SK-N-SH (cell line): ENCODE measurements at places on chromosomes 5 and 9.

GRCh38 chr9:16718952-16719351 is 151.5 kb downstream of the BNC2 start:
- no peak for DNase-seq

DNA sequence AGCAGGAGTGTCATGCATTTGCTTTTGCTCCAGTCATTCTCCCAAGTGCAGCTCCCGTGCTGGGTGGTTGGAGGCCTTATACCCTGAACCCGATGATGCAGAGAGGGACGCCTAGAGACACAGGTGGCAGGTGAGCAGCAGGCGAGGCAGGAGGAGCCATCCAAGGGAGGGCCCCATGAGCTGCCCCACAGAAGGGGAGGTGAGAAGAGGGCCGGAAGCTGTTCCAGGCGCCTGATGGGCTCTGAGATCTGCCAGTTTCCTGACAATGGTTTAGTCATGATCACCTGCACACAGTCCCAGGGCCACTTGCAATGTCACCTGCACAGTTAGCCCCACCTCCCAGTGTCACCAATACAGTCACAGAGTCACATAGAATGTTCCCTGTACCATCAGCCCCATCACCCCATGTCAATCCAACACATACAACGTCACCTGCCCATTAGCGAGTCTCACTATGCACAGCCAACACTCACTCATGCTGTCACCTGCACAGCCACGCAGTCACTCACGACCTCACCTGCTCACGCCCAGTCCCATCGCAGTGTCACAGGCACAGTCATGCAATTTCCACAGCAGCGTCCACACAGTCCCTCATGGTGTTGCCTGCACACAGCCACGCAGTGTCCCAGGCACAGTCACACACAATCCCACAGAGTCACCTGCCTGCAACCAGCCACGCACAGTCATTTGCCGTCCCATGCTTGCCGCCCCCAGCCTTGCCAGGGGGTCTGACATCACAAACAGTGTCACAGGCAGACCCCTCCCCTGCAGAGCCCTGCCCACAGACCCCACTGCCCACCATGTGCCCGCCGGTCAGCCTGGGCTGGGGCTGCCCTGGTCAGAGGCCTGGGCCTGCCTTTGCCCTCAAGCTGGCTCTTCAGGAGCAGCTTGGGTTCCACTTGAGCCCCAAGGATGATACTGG is 113.4 kb downstream of the LHX2 start:
- no peak for DNase-seq

DNA sequence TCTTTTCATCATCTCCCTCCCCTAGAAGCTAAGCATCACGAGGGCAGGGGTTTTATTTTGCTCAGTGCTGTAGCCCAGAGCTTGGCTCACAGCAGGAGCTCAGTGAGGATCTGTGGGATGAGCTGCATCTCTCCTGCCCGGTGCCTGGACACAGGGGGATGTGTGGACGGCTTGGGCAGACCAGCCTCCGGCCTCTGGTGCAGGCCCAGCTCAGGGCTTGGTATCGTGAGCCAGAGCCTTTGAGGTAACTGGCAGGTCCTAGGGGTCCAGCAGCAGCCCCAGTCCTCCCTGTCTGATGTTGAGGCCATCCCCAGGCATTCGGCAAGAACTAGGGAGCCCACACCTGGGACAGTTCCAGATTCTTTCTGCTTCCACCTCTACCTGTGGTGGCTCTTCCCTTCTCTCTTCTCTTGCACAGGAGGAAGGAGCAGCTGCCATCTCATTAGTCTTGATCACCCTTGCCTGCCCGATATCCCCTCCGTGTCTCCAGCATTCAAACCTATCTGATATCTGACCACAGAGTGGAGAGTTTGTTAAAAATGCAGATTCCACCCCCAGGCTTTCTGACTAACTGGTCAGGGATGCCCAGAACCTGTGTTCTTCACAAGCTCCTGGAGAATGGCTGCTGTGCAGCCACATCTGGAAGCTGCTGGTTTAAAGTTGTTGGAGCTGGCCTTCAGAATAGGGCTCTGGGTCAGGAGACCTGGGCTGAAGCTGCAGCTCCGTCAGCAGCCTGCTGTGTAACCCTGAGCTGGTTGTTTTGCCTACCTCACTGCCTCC is 7.9 kb upstream of the SLC6A7 start:
- DNase-seq = no peak

DNA sequence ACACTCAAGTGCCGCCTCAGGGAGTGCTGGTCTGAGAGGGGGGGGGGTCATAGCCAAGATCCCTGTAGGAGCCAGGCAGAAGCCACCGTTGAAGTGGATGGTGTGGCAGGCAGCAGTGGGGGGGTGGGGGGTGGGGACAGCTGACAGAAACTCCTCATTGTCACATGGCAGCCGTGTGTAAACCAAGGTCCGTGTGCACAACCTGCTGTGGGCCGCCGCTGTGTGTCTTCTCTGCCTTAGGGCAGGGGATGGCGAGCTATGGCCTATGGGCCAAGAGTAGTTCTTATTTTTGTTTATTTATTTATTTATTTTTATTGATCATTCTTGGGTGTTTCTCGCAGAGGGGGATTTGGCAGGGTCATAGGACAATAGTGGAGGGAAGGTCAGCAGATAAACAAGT is 13.4 kb downstream of the SQSTM1 start:
- no peak for DNase-seq

GRCh38 chr5:40869384-40869783 is 28.2 kb downstream of the CARD6 start:
- DNase-seq = no peak

GRCh38 chr9:89179895-89180734 is 1.5 kb upstream of the SHC3 start:
- DNase-seq = peak; percentile 88

GRCh38 chr5:170885809-170886208 is 24.0 kb downstream of the RANBP17 start:
- no peak for DNase-seq

- DNase-seq = peak; percentile 27
Observed at GRCh38 chr9:124449381-124450151, 685 bp upstream of the ADGRD2 start.

GRCh38 chr9:5608298-5609225 is 20.3 kb upstream of the RIC1 start:
- DNase-seq = no peak

- no peak for DNase-seq
Observed at GRCh38 chr5:10797261-10797660, 36.2 kb upstream of the DAP start.

- DNase-seq = no peak
Observed at GRCh38 chr5:159058716-159059636, 40.7 kb downstream of the EBF1 start.

- DNase-seq = peak; percentile 68
Observed at GRCh38 chr9:130537346-130538050, 41.9 kb upstream of the FUBP3 start.

DNA sequence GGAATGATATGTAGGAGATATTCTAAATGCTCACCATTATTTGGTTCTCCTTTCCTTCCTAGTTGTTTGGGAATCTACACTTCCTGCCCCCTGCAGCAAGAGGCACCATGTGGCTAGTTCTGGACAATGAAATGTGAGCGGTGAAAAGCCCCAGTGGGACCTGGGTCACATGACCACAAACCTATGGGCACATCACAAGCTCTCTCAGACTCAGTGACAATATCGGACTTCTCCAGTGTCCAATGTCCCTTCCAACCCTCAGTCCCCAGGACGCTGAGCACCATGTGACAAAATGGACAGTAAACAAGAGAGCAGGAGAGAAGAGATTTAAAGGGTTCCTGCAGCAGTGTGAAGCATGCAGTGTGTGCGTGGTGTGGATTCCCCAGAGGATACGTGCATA is 44.6 kb upstream of the FOXE1 start:
- DNase-seq = no peak

- no peak for DNase-seq
Observed at GRCh38 chr9:19372567-19372966, 7.5 kb downstream of the RPS6 start.

DNA sequence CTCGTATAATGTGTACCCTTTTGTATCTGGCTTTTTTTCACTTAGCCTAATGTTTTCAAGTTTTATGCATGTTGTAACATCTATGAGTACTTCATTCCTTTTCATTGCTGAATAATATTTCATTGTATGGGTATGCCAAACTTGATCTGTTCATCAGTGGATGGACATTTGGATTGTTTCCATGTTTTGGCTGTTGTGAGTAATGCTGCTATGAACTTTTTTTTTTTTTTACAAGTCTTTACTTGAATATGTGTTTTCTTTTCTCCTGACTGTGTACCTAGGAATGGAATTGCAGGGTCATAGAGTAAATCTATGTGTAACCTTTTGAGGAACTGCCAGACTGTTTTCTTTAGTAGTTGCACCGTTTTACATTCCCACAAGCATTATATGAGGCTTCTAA is 52.4 kb downstream of the MTREX start:
- DNase-seq = no peak

DNA sequence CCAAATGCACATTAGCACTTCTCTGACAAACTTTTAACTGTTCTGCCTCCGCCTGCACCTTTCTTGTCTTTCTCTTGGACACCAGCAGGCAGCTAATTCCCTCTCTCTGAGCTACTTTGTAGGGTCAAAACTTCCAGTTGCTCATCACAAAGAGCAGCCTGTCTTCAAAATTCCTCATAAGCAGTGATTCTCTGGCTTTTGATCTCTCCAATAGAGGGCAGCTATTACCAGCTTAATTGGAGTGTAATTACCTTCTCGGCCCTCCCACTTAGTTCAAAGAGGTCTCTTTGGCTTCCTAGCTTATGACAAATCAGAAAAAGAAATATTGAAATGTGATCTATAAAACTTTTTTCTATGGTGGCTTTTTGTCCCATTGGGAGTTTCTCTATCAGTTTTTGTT is 43.6 kb upstream of the RAD23B start:
- no peak for DNase-seq

DNA sequence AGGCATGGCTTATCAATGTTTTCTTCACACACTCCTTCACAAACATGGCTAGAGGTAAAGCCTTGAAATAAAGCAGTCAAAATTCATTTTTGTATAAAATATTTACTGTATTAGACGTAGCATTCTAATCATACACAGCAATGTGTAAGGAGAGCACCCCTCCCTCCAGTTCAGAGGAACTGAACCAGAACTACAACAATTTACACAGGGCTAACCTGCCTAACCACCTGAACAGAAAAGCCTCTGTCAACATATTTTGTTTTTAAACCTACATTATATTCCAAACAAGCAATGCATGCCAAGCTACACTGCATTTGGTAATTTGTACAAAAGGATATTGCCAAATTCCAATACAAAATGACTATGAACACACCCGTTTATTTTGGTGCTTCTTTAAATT is 41.6 kb downstream of the MLLT3 start:
- no peak for DNase-seq

- DNase-seq = peak; percentile 83
Observed at GRCh38 chr5:16934123-16934522, 2.0 kb downstream of the MYO10 start.

DNA sequence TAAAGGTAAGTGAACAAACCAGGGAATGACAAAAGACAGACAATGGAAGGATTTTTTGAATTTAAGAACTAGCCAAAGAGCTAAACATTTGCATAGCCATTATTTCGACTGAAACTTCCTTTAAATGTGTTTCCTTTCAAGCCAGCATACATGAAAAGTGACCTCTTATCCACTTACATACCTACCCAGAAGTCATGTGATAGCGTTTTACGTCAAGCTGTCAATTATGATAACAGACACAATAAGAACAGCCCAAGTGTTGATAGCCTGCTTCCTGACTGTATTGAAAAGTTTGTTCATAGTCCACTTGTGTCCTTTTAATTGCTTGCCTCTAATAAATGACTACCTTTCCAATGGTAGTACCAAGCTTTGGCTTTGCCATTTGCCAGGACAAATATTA is 206.0 kb downstream of the NFIB start:
- no peak for DNase-seq

- DNase-seq = no peak
Observed at GRCh38 chr9:130288926-130289690, 23.5 kb downstream of the HMCN2 start.

GRCh38 chr5:146369691-146370090 is 31.1 kb downstream of the POU4F3 start:
- no peak for DNase-seq

DNA sequence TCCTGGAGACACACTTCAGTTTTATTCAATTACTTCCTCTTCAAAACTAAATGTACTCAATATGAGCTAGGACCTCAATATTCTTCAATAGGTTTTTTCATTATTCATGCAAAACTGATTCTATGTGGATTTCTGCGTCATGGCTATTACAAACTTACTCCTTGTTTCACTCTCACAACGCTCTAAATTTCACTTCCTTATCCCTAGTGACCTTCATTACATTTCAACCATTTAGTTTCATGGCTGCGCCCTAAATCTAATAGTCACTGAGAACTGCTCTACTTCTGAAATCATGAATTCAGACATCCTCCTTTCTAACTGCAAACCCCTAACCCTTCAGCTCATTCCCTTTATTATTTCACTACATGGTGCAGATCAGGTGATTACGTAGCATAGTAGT is 93.9 kb downstream of the SLC25A46 start:
- no peak for DNase-seq

GRCh38 chr5:73820326-73820725 is 194.3 kb downstream of the ARHGEF28 start:
- DNase-seq = no peak
